Stimulated activated naive B cell treated with anti-CD40 and anti-IgM and Interleukin-4, amounts not matched to agents 10 μg/mL and 1 μg/mL and 100 μg/mL, for 72 hours (primary cell): ENCODE measurements at places on chromosomes 2 and 18.

DNA sequence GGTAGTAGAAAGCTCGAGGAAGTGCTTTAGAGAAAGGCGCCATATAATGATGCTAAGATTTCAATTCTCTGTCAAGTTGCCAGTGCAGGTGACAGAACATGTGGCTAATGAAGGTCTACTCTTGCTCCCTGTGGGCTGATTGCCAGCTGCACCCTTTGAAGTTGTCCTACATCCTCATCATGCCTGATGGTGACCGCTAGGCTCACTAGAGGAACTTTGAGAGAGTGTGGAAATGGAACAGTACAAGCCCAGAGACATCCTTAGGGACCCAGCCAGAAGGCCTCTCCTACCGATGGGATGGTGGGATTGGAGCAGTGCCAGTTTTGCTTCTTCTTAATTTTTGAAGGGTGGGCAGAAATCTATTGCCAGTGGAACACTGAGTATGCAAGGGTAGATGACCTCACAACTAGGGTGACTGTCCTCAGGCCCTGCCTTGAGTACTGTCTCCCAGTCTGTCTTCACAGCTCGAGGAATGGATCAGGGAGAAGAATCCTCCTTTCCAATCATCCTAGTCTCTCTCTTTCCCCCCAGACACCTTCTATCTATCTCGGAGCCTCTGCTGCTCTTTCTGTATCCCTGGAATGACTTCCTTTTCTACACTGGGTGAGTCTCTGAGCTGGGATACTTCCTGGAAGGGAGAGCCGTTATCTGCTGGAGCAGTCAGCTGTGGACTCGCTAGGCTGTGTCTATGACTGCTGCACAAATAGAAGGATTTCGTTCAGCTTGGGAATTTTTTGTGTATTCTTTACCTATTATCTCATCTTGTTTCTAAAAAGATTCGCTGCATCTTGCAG, 33.5 kb downstream of the LGALSL start:
- no peak for DNase-seq

- DNase-seq: no peak
Observed at GRCh38 chr2:98060277-98060676, 26.7 kb upstream of the VWA3B start.

DNA sequence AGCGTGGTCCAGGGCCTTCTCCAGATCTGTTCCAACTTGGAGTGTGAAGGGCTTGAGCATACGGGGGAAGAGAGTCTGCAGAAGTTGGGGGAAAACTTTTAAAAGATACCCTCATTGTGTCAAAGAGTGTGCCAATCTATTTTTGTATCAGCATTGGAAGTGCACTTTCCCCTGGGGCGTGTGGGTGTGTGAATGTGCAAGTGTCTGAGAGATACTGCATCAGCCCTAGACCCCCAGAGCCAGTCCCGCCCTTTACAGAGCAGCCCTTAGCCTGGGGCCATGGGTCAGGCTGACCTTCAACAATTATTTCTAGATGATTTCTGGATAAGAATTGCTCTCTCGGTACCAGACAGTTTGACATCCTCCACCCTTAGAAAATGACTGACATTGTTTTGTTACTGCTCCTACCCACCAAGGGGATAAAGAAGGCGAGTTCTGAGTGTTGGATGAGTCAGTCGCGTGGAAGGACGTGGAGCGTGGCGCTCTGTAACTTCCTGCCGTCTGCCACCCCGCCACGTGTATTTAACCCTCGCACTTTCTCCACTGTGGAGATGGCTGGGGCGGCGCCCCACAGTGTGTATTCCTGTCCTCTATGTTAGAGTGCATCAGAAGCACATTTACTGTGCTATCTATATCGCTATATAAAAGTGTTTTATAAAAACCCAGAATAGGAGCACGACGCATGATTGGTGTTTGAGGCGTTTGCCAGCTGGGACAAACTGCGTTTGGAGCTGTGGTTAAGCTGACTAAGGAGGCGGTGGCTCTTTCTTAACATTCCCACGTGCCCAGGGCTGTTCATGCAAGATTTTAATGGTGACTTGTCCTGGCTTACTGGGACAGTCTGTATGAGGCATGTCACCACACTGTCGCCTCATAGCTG, 122.6 kb downstream of the CABLES1 start:
- DNase-seq: no peak

- no peak for DNase-seq
Observed at GRCh38 chr2:49901202-49902065, 747.1 kb upstream of the FSHR start.

- DNase-seq: no peak
Observed at GRCh38 chr2:180604077-180604476, 376.3 kb upstream of the UBE2E3 start.

DNA sequence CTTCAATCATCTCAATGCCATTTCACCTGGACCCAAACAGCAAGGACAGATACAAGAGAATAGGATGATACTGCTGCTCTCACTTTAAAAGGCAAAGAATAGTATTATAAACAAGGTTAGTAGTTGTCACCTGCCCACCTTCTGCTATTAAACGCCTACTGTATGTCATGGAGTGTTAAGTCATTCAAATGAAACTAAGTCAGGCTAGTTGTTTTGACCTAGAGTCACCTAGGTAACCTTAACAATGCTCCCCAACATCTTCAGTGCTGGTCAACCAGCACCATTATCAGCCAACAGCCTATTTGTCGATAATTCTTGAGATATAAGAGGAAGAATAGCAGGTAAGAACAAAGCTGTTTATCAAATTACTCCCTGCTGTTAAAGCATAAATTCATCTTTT, 39.2 kb downstream of the TRIP12 start:
- DNase-seq: no peak

DNA sequence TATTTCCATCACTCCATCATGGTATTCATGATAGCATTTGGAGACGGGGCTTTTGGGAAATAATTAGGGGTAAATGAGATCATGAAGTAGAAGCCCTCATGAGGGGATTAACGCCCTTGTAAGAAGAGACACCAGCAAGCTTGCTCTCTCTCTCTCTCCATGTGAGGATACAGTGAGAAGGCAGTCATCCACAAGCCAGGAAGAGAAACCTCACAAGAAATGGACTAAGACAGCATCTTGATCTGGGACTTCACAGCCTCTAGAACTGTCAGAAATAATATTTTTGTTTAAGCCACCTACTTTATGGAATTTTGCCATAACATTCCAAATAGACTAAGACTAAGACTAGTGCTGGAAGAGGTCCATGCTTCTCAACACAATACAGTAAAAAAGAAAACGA, 464.6 kb upstream of the GCFC2 start:
- no peak for DNase-seq

GRCh38 chr2:70418514-70418913, 116.6 kb upstream of the FAM136A start:
- DNase-seq: no peak

DNA sequence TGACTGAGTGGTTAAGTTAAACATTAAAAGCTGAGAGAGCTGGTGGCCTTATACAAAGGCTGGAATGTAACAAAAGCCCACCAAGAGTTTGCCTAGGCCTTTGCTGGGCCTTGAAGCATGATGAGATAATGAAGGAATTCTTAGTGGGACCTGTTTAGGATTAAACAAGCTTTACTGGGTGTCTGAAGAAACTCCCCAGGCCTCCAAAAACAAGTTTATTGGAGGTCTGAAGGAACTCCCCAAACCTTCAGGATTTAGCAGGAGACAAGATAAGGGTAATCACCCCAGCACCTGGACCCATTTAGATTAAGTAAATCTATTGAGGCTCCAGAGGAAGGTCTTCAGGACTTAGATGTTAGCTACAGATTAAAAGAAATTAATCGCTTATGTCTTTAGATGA, 18.7 kb downstream of the PCARE start:
- no peak for DNase-seq

GRCh38 chr2:175009917-175010621, 4.9 kb upstream of the CHN1 start:
- DNase-seq: no peak

- DNase-seq: no peak
Observed at GRCh38 chr2:68971591-68972231, 2.7 kb upstream of the GKN1 start.
